ENCODE measurements at places on chromosomes 3 and 15.

- no peak for DNase-seq
Measured at GRCh38 chr3:177110386-177110785, 86.9 kb downstream of the TBL1XR1 start.

DNA sequence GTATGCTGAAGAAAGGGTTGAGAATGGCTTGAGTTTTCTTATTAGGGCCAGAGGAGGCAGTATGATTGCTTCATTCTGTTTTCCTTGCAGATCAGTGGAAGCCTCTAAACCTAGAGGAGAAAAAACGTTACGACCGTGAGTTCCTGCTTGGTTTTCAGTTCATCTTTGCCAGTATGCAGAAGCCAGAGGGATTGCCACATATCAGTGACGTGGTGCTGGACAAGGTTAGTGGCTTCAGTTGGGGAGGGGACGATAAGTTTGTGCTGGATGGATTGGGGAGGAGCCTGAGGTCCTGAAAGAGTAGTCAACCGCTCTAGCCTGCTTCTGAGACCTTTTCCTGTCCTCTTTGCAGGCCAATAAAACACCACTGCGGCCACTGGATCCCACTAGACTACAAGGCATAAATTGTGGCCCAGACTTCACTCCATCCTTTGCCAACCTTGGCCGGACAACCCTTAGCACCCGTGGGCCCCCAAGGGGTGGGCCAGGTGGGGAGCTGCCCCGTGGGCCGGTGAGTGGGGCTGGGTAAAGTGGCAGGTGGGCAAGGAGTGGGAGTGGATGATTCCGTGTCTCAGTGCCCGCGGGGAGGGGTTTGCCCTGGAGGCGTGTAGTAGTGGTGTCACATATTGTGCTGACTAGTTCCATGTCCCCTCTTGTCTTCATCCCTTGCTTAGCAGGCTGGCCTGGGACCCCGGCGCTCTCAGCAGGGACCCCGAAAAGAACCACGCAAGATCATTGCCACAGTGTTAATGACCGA, 8.5 kb downstream of the EIF4G1 start:
- no peak for DNase-seq

DNA sequence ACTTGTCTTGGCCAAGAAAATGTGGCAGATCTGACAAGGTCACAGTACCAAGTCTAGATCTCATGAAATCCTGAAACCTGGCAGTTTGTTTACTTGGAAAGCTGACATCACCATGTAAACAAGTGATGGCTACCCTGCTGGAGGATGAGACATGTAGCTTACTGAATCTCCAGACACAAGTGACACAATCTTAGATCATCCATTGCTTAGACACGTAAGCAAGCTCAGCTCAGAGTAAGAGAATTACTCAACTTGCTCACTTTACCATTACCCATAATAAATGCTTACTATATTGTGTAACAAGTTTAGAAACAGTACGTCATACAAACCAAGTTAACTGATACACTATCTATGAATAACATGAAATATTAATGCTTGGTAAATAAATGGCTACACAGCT, 263.8 kb downstream of the TBC1D5 start:
- no peak for DNase-seq

DNA sequence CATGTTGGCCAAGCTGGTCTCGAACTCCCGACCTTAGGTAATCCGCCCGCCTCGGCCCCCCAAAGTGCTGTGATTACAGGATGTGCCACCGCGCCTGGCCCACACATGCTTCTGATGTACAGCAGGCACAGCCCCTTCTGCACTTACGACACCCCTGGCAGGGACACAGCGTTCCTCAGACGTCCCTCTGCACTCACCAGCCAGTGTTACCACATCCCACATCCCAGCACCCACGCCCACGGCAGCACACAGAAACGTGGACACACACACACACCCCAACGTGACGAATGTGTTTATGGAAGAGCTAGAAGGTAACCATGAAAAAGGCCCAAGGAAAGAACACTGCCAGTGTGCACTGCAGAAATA, 576 bp upstream of the RPAP1 start:
- DNase-seq: no peak

DNA sequence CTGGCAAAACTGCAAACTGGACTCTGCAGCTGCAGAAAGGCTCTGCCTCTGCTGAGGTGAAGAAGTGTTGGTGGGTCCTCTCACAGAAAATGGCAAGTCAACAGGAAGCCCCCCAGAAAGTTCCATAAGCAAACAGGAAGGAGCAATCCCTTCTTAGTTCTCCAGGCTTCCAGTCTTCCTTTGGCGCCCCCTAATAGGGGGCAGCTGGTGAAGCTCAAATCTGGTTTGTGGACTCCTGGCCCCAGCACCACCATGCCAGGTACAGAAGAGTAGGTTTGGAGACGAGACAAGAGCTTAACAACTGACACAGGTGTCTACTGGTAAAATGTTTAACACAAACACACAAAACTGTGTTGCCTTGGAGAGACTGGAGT, 35.5 kb downstream of the LEO1 start:
- no peak for DNase-seq

DNA sequence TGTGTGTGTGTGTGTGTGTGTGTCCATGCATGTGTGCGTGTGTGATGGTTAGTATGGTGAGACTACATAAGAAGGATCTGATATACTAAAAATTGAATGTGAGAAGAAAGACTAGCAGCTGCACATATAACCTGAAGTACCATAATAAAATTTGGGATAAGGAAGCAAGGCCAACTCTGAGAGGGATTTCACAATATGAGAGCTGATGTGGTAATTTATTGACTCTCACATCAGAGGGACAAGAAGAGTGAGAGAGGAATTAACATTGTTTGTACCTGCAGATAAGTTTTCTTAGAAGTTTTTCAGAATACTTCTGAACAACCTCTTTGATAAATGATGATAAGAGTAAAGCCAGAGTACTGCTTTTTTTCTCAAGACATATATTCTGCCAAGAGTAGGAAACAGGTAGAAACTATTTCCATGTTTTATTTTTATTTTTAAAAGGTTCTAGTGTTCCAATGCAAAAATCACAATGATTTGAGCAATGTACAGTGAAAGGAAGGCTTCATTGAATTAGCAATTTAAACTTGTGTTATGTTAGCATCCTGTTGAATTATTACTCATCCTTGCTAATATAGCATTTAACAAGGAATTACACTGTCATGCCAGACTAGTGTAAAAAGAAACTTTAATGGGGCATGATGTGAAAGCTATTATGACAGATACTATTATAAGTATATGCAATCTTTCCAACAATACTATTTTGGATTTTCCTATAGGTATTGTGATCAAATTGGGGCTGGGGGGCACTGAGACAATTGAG, 415.5 kb upstream of the ARPP21 start:
- no peak for DNase-seq

DNA sequence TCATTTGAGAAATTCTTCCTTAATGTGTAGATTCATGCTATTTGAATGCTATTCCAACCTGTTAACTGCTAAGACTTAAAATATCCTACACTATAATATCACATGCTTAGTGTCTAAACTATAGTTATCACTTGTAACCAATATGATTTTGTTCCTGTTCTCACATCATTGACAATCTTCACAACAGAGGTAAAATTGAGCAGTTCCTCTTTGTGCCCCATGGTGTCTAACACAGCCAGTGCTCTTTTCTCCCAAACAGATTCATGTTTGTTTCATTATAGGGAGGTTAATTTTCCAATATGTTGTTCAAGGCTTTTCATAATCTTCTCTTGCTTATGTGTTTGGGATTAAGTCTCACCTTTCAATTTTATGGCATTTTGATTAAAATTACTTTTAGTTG, 591.1 kb downstream of the ZPLD1 start:
- no peak for DNase-seq

- DNase-seq: no peak
Measured at GRCh38 chr15:98920091-98920880, 87.3 kb downstream of the PGPEP1L start.

Measured in stimulated activated CD4-positive, alpha-beta T cell treated with anti-CD3 and anti-CD28 coated beads, Interleukin-1b, Interleukin-23, amount 100 ng/mL, for 1 hour (primary cell).